Bronchus fibroblast of lung (primary cell): ENCODE measurements at places on chromosomes 3 and 15. TPM values are rescaled to one million over a fixed set of nuclear protein-coding genes. Genes with fewer than 3 reads are reported as not detected.

The CA12 gene
- 18.7 and 20.8 TPM in 2 replicates for total RNA-seq

The GPR87 gene
- total RNA-seq: 0.17 and 1.2 TPM in 2 replicates

The IRAK2 gene
- total RNA-seq: 3.0 and 3.5 TPM in 2 replicates

The EXOG gene
- total RNA-seq: 4.9 and 7.0 TPM in 2 replicates

The OR4F15 gene
- not detected in 2 replicates for total RNA-seq

The NPAP1 gene
- not detected in 2 replicates for total RNA-seq

The CFAP20DC gene
- 2.5 TPM in 2 replicates for total RNA-seq

The RAB6B gene
- total RNA-seq: 0.15 and 0.34 TPM in 2 replicates

The RSRC1 gene
- total RNA-seq: 16.9 and 23.2 TPM in 2 replicates

The ABHD5 gene
- total RNA-seq: 20.8 and 21.6 TPM in 2 replicates

The CBLB gene
- 7.2 and 7.9 TPM in 2 replicates for total RNA-seq

The DVL3 gene
- total RNA-seq: 25.4 and 28.2 TPM in 2 replicates

The SLC9C1 gene
- total RNA-seq: under 0.01 TPM in 1 of 2 replicates, not detected in the other

The THBS1 gene
- 89.2 and 99.2 TPM in 2 replicates for total RNA-seq

The GHSR gene
- total RNA-seq: not detected in 2 replicates

The ZNF662 gene
- 1.0 and 1.3 TPM in 2 replicates for total RNA-seq

The COMMD4 gene
- 165 and 174 TPM in 2 replicates for total RNA-seq

The TPRA1 gene
- total RNA-seq: 52.5 and 52.6 TPM in 2 replicates

The ANKRD63 gene
- total RNA-seq: not detected in 2 replicates

The UROC1 gene
- not detected in 2 replicates for total RNA-seq

The ITIH1 gene
- total RNA-seq: not detected in 2 replicates

The COL6A5 gene
- total RNA-seq: not detected in 2 replicates

The FBXW12 gene
- total RNA-seq: not detected in 2 replicates

The TEX55 gene
- total RNA-seq: not detected in 2 replicates

The KLHL18 gene
- total RNA-seq: 14.0 and 14.8 TPM in 2 replicates

The EOMES gene
- total RNA-seq: not detected in 2 replicates

The UBR1 gene
- total RNA-seq: 13.1 and 17.8 TPM in 2 replicates

The ESYT3 gene
- 0.17 TPM in 1 of 2 replicates, not detected in the other for total RNA-seq

The SKOR1 gene
- total RNA-seq: 0.17 TPM in 1 of 2 replicates, not detected in the other

The LRRN1 gene
- 0.17 and 0.30 TPM in 2 replicates for total RNA-seq

The PCOLCE2 gene
- 1.3 and 1.5 TPM in 2 replicates for total RNA-seq

The PRKAR2A gene
- total RNA-seq: 18.7 and 20.1 TPM in 2 replicates

The FRMD4B gene
- total RNA-seq: 0.67 and 0.89 TPM in 2 replicates

The SLC28A2 gene
- total RNA-seq: not detected in 2 replicates

The ZNF660 gene
- total RNA-seq: 1.2 and 1.5 TPM in 2 replicates

The CD200R1 gene
- not detected in 2 replicates for total RNA-seq
